Stimulated activated naive CD4-positive, alpha-beta T cell (primary cell): ENCODE measurements at places on chromosomes 2 and 18.

- no peak for DNase-seq
These were observed 2.2 kb upstream of the IL1RN start for GRCh38 chr2:113124984-113125855.

DNA sequence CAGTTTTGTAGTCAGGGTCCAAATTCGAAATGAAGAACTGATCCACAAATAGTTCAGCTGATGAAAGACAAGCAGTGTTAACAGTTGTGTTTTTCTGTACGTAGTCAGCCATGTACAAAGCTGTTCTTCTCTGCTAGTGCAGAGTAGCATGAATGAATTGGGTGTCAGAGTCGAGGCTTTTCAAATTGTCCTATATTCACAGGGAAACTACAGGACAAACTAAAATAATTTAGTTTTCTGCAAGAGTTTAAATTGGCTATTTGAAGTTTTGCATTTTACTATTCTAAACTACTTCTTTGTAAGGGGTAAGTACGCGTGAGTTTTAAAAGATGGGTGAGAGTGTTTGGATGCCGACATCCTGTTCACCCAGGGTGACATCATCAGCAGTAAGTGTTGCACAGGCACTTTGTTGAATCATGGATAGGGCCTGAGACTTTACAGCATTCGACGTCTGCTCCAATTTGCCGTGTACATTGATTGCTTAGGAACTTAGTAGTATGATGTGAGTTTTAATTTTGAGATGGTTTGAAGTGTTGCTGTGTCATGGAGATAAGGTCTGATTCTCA lies 147.2 kb upstream of the NFATC1 start:
- DNase-seq, result no peak

DNA sequence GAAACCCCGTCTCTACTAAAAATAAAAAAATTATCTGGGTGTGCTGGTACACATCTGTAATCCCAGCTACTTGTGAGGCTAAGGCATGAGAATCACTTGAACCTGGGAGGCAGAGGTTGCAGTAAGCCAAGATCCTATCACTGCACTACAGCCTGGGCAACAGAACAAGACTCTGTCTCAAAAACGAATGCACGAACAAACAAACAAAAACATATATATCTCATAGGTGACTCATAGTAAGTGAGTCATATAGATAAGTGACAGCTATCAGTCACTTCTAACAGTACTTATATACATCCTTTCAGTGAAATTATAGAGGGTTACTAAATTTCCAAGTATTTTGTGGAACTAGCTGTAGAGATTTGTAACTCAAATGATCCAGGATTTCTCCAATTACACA lies 127.3 kb upstream of the FIGN start:
- no peak for DNase-seq

GRCh38 chr2:72211777-72212485 lies 64.3 kb upstream of the CYP26B1 start:
- DNase-seq, result no peak

- peak; percentile 72 for DNase-seq
These were observed at the start of gene SP140L for GRCh38 chr2:230326453-230327417. Gene SP140L (plus strand): TSS chr2:230327193. CDS start chr2:230327270, 77 bp downstream.

GRCh38 chr18:75108579-75109318 lies 100.2 kb downstream of the PTGR3 start:
- DNase-seq, result no peak

DNA sequence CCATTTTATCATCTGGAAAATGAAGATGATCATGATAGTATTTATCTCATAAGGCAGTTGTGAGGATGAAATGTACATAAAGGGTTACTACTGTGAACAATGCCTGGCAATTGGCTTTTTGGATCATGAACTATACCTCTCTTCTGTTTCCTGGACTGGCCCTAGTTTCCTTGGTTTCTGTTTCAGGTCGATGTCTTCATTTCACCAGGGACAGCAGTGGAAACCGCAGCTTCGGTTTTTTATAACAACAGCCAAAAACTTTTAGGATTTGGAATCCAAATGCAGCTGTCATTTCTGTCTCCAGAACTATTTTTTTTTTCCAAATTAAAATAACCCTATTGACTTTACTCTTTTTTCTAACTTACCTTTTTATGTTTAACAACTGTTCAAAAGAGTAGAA lies 425.1 kb downstream of the RND3 start:
- DNase-seq, result no peak
